ENCODE measurements at places on chromosomes 3 and 15. TPM values are rescaled to one million over a fixed set of nuclear protein-coding genes. Genes with fewer than 3 reads are reported as not detected.

Gene CISH
- 1.5 TPM for total RNA-seq

Gene TMEM42
- 10.0 TPM for total RNA-seq

Gene SPATA12
- total RNA-seq: not detected

Gene ATP8B4
- not detected for total RNA-seq

Gene SYNM
- 0.39 TPM for total RNA-seq

Gene CCDC33
- total RNA-seq: 0.54 TPM

Gene TM4SF1
- 1.8 TPM for total RNA-seq

Gene AADACL2
- total RNA-seq: not detected

Gene SLC2A2
- 0.11 TPM for total RNA-seq

Gene SOX14
- not detected for total RNA-seq

Gene XYLB
- total RNA-seq: 2.4 TPM

Gene CERS3
- total RNA-seq: under 0.01 TPM

Gene TM4SF4
- not detected for total RNA-seq

Gene SERPINI2
- total RNA-seq: not detected

Gene MINAR1
- total RNA-seq: 2.3 TPM

Gene SLC15A2
- 9.4 TPM for total RNA-seq

Gene SERINC4
- not detected for total RNA-seq

Gene GRM2
- 0.11 TPM for total RNA-seq

Gene ALS2CL
- 37.2 TPM for total RNA-seq

Gene ZSCAN2
- total RNA-seq: 7.9 TPM

Gene ISLR2
- total RNA-seq: not detected

Gene CLEC3B
- total RNA-seq: not detected

Gene CASR
- not detected for total RNA-seq

Gene NMNAT3
- not detected for total RNA-seq

Gene GOLGA8O
- total RNA-seq: 0.43 TPM

Gene BFSP2
- total RNA-seq: not detected

Gene SERPINI1
- total RNA-seq: 1.6 TPM

Gene LSMEM2
- not detected for total RNA-seq

Gene EEF1AKMT4
- total RNA-seq: 10.4 TPM

Gene DLEC1
- 0.39 TPM for total RNA-seq

Gene PXK
- total RNA-seq: 6.6 TPM

Gene PEX5L
- total RNA-seq: not detected

Gene NR2C2
- total RNA-seq: 39.0 TPM

Gene RPS27L
- total RNA-seq: 128 TPM

Gene PLSCR2
- not detected for total RNA-seq

Gene AHSG
- not detected for total RNA-seq

Gene ACOX2
- total RNA-seq: 3.9 TPM

Gene SLC22A14
- 1.6 TPM for total RNA-seq

Gene EXD1
- not detected for total RNA-seq

Gene ARPC4
- total RNA-seq: 256 TPM

Gene CCR1
- not detected for total RNA-seq

Gene GOLGA6D
- total RNA-seq: not detected

Gene EFHB
- 1.6 TPM for total RNA-seq

Gene RTP3
- not detected for total RNA-seq

Gene RTP1
- total RNA-seq: not detected

Gene RNU5B-1
- not detected for total RNA-seq

Gene SLC28A2
- total RNA-seq: not detected

Gene PLIN1
- total RNA-seq: 0.33 TPM

Gene ZBTB47
- 61.3 TPM for total RNA-seq

Gene LOXL1
- 11.4 TPM for total RNA-seq

Gene C3orf49
- total RNA-seq: not detected

Gene NOX5
- 0.22 TPM for total RNA-seq

Gene BTLA
- not detected for total RNA-seq

Gene XIRP1
- total RNA-seq: not detected

Gene PRR20G
- total RNA-seq: not detected

Gene SEMA3B
- total RNA-seq: 14.9 TPM

Gene STRIT1
- total RNA-seq: not detected

All from placental epithelial cell (primary cell).